ENCODE measurements at places on chromosomes 5 and 9. TPM values are rescaled to one million over a fixed set of nuclear protein-coding genes. Genes with fewer than 3 reads are reported as not detected.

CCDC127 gene
- total RNA-seq = 6.6 TPM

RASEF gene
- 0.31 TPM for total RNA-seq

HMCN2 gene
- total RNA-seq = 3.4 TPM

CCL27 gene
- 0.31 TPM for total RNA-seq

KIF27 gene
- total RNA-seq = 6.3 TPM

TUSC1 gene
- total RNA-seq = 12.5 TPM

GRCh38 chr9:134922066-134922931 is 4.6 kb upstream of the FCN1 start:
- H3K27me3 ChIP-seq = no peaks in the 10 kb centered on the region
- DNase-seq = peak; percentile 47
- H3K4me1 ChIP-seq = peaks cover 2% of the 10 kb centered on the region
- H3K27ac ChIP-seq = no peak overlapping the region

DNA sequence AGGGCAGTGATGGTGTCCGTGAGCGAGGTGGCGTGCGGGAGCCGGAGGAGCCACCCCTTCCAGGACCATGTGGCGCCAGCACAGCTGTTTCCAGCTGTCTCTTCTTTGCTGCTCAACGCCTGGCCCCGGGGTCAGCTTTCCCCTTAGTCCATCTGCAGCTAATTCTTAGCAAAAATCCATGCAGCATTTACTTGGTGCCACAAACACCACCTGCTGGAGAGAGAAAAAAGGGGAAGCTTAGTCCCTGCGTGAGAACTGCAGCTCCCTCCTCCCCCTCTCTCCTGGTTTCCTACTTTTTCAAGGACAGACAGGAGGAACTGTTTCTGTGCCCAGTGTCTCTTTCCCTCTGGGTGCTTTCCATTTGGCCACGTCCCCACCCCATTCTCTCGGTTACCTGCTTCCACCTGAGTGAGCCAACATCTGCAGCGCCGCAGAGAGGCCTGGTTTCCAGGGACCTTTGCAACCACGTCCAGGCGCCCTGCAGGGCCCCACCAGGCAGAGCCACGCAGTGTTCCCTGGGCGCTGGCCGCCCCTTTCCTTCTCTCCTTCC is 3.4 kb downstream of the SLC6A19 start:
- H3K4me1 ChIP-seq = peaks cover 33% of the 10 kb centered on the region
- H3K36me3 ChIP-seq = no peaks in the 10 kb centered on the region
- H3K4me3 ChIP-seq = no peak overlapping the region
- peak; percentile 82 for DNase-seq
- peaks cover 43% of the 10 kb centered on the region for H3K27me3 ChIP-seq

DNA sequence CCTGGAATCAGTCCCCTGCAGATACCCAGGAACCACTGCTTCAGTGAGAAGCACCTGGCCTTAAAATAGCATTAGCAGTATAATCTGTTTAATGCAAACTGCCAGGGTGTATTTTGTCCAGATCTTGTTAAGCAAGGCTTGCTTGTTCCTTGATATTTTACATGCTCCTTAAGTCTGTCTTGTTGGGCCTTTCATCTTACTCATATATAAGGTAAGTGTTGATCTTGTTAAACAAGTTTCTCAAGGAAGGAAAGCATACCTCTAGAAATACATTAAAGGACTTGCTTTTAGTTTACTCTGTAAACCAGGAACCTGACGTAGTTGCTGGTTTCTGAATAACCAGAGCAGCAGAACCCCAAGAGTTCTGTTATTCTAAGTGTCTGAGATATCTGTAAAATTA is 13.7 kb downstream of the HSPA4 start:
- no peaks in the 10 kb centered on the region for H3K27me3 ChIP-seq
- no peak for DNase-seq
- no peak overlapping the region for H3K4me3 ChIP-seq
- peaks cover 32% of the 10 kb centered on the region for H3K36me3 ChIP-seq
- no peaks in the 10 kb centered on the region for H3K4me1 ChIP-seq

DNA sequence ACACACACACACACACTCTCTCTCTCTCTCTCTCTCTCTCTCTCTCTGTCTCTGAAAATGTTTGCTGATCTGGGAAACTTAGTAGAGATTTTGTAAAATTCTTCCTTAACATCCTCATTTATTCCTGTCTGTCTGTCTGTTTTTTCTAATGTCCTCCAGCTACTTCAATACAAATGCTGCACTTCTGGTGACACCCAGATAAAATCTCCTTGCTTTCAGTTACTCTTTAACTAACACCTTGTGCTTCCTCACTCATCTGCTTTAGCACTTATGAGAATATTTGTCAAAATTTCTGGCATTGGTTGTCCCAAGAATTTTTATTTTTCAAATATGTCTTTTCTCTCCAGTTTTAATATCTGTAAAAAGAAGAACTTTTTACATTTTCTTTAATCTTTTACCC is 35.0 kb upstream of the ARRDC3 start:
- no peak overlapping the region for H3K27ac ChIP-seq
- DNase-seq = no peak
- no peak overlapping the region for H3K4me3 ChIP-seq

DNA sequence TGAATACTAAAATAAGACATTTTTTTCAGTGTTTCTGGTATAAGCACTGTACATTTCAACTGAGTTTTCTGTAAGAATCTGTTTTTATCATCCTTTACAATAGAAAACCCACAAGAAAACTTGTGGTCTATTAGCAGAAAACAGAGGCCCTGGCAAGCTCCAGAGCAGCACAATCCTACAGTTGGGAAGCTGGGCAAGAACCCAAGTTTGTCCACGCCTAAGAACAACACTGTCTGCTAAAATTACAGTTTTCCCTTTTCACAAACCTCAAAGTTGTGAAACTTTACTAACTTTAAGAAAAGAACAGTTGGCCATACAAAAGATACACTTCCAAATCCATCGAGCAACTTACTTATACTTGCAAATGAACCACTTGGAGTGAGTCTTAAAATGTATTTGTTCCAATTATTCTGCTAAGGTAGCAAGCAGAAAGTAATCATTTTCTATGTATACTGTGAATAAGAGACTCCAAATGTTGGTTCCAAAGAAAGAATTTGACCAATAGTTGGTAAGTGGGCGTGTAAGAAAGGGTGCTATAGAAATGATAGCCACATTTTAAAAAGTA is 982.0 kb upstream of the ARRDC3 start:
- DNase-seq = peak; percentile 59
- no peaks in the 10 kb centered on the region for H3K4me1 ChIP-seq
- H3K27ac ChIP-seq = no peak overlapping the region
- H3K36me3 ChIP-seq = no peaks in the 10 kb centered on the region
- no peak overlapping the region for H3K4me3 ChIP-seq
- H3K27me3 ChIP-seq = no peaks in the 10 kb centered on the region

- H3K36me3 ChIP-seq = no peaks in the 10 kb centered on the region
- peaks cover 9% of the 10 kb centered on the region for H3K4me1 ChIP-seq
- DNase-seq = no peak
- H3K4me3 ChIP-seq = no peak overlapping the region
- no peaks in the 10 kb centered on the region for H3K27me3 ChIP-seq
Measured at GRCh38 chr9:127011772-127012171, 97.2 kb downstream of the RALGPS1 start.

DNA sequence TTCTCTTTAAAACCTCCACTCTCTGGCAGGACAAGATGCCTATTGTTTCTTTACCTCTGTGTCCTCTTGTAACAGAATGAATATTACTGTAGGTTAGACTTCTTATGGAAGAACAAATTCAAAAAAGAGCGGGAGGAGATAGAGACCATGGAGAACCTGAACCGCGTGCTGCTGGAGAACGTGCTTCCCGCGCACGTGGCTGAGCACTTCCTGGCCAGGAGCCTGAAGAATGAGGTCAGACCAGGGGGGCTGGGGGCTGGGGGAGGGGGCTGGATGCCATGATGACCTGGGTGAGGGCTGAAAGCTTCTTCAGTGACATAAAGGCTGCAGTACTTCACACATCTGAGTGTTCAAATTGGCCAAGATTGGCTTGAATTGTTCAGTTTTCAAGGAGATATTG is 61.4 kb downstream of the CFAP90 start:
- DNase-seq = no peak
- H3K36me3 ChIP-seq = no peaks in the 10 kb centered on the region
- H3K27me3 ChIP-seq = no peaks in the 10 kb centered on the region
- H3K27ac ChIP-seq = no peak overlapping the region
- no peak overlapping the region for H3K4me3 ChIP-seq

- no peak overlapping the region for H3K27ac ChIP-seq
- H3K27me3 ChIP-seq = peaks cover 6% of the 10 kb centered on the region
- DNase-seq = no peak
- no peak overlapping the region for H3K4me3 ChIP-seq
Measured at GRCh38 chr5:149737355-149737754, 7.2 kb downstream of the PPARGC1B start.

- H3K36me3 ChIP-seq = no peaks in the 10 kb centered on the region
- no peaks in the 10 kb centered on the region for H3K27me3 ChIP-seq
- no peak overlapping the region for H3K4me3 ChIP-seq
Measured at GRCh38 chr5:14760548-14761002, 96.1 kb downstream of the OTULIN start.

DNA sequence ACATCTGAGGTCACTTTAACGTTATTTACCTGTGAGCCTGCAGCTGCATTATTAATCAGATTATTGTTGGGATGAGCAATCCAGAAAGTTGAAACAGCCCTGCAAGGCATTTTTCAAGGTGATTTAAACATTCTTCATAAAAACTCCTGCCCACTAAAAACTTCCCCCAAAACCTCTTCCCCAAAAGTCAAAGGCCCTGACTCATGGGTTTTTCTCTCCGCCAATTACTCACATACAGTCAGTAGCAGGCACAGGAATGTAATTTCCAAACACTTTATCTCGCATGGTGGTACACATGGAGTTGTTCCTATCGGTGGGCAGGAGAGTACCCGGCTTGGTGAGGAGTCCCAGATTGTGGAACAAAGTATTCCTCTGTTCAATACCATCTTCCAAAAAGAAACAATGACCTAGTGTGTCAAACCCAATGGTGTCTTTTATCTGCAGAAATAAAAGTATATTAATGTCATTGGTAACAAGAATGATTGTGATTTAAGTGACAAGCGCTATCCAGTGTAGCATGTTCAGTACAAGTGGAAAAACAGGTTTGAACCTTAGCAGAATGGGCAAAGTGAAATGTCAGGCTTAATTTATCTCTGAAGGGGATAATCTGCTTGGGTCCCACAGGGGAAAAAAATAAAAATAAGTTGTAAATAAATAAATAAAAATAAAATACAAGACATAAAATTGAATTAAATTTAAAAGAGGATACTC is 38.3 kb downstream of the CEMIP2 start:
- no peaks in the 10 kb centered on the region for H3K27me3 ChIP-seq
- DNase-seq = no peak
- no peak overlapping the region for H3K27ac ChIP-seq

- no peak for DNase-seq
- no peak overlapping the region for H3K27ac ChIP-seq
- no peaks in the 10 kb centered on the region for H3K4me1 ChIP-seq
- no peaks in the 10 kb centered on the region for H3K27me3 ChIP-seq
- H3K4me3 ChIP-seq = no peak overlapping the region
Measured at GRCh38 chr5:53323943-53324642, 156.3 kb upstream of the FST start.

DNA sequence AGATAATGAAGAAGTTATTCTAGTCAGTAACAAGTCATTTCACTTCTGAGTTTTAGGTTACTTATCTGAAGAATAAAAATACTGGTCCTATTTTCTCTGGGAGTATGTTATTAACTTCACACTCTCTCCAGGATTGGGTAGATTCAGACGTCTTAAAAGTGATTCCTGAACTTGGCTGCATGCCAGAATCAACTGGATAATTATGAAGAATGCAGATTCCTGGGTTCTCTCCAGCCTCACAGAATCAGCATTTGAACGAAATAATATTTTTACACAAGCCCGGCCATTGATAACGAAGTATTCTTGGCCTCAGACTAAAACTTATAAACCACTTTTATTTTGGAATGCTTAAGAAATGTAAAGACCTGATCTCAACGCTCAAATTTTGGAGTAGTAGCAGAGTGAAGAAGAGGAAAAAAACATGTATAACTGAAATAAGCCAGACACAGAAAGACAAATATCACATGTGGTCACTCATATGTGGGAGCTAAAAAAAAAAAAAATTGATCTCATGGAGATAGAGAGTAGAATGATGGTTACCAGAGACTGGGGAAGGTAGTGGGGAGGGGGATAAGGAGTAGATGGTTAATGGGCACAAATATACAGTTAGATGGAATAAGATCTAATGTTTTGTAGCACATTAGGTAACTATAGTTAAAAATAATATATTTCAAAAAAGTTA is 507.3 kb downstream of the ISL1 start:
- H3K36me3 ChIP-seq = no peaks in the 10 kb centered on the region
- DNase-seq = no peak
- no peaks in the 10 kb centered on the region for H3K27me3 ChIP-seq
- no peak overlapping the region for H3K27ac ChIP-seq
- H3K4me3 ChIP-seq = no peak overlapping the region
- H3K4me1 ChIP-seq = no peaks in the 10 kb centered on the region

GRCh38 chr5:153187503-153187902 is 303.0 kb upstream of the GRIA1 start:
- no peaks in the 10 kb centered on the region for H3K27me3 ChIP-seq
- DNase-seq = no peak
- H3K4me3 ChIP-seq = no peak overlapping the region
- no peaks in the 10 kb centered on the region for H3K36me3 ChIP-seq
- no peaks in the 10 kb centered on the region for H3K4me1 ChIP-seq

GRCh38 chr5:33743099-33743498 is 148.7 kb downstream of the ADAMTS12 start:
- no peak overlapping the region for H3K27ac ChIP-seq
- H3K4me1 ChIP-seq = peaks cover 3% of the 10 kb centered on the region

DNA sequence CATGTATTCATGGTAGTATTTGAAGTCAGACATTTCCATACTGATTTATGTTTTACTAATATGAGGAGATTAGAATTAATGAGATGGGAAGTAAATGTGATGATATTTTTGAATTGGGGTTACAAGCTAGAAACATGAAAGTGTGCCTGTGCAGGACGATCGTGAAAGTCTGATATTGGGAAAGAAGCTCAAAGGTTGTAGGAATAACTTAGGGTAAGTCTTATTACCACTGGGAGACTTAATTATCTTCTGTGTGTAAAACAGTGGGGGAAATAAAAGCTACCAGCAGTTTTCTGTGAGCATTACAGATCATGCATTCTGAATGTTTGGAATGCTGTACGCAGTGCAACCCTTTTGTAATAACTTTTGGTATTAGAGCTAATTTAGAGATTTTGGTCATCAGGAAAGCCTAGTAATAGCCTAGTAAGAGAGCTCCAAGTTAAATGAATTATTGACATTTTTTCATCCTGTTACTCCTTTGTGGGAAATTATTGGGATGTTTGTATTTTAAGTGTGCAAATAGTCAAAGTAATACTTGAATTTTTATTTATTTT is 153.9 kb downstream of the PCSK5 start:
- no peak overlapping the region for H3K27ac ChIP-seq
- no peaks in the 10 kb centered on the region for H3K36me3 ChIP-seq
- no peaks in the 10 kb centered on the region for H3K4me1 ChIP-seq
- DNase-seq = no peak
- H3K27me3 ChIP-seq = no peaks in the 10 kb centered on the region

Measured in muscle of leg (tissue), 16 donors.